ENCODE measurements at places on chromosomes 4 and X.

DNA sequence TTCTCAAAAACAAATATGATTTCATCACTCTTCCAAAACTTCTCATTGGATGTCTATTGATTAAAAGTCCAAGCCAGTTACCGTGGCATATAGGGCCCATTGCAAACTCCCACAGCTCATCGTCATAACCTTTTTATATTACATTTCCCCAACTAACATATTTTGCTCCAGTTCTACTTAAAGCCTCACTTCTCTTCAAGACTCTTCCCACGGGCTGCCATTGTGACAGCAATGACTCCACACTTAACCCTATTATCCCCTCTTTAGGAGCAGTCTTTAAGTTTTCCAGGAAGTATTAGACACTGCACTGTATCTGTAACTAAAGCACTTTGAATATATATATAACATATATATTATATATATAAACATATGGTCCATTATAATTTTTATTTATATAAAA, 44.5 kb downstream of the DTHD1 start:
- DNase-seq: no peak

- DNase-seq: no peak
Measured at GRCh38 chr4:113733685-113734084, 27.9 kb downstream of the CAMK2D start.

DNA sequence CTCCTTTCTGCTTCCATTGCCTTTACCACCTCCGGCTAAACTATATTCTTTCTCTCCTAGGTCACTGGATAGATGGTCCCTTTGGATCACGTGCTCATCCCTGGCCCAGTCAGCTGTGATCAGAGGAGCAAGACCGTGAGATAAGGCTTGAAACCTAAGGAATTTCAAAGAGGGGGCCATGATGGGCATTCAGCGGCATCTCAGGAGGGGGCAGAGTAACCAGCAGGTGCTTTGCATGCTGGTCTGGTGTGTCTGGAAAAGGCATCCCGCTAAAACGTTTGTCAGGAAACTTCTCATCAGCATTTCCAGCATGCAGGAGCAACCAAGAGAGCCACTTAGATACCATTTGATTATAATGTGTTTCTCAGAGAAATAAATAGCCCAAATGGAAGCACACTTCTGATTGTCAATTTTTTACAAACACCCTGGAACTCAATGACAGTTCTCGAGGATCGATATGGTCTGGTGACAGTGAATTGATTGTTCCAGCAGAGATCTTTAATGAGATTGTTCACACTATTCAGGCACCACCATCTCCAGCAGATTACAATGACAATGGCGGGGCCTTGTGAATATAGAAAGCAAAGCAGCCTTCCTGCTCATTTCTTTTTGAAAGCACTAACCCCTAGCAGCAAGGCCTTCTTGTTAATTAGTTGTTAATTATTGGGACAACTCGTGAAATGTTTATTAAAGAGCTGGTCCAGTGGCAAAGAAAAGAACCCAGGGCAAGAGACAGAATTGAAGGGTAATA, 327.1 kb downstream of the PTTG2 start:
- no peak for DNase-seq

DNA sequence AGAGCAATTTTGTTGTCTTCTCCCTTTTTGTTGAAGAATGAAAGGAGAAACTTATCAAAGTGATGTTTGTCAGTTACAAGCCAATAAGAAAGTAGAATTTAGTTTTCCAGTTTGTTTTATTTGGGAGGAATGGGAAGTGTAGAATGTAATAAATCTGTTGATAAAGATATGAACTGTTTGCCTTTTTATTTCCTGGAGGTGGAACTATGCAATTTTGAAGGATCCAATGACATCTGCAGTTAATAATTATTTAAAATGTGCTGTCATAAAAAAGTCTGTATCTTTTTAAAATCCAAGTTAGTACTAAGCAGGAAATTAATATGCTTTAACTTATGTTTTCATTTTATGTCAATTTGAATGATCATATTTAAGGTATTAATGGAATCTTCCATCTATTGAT, 44.9 kb downstream of the PF4 start:
- no peak for DNase-seq

DNA sequence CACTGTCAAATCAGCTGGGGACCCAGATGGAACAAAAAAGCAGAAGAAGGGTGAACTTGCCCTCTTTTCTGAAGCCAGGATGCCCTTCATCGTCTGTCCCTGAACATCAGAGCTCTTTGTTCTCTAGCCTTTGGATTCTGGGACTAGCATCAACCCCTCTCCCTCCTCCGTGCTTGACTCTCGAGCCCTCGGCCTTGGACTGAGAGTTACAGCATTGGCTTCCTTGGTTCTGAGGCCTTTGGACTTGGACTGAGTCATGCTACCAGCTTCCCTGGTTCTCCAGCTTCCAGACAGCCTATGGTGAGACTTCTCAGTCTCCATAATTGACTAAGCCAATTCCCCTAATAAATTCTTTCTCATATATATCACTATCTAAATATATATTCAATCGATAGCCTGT, 38.4 kb downstream of the WDFY3 start:
- DNase-seq: no peak

- peak; percentile 30 for DNase-seq
Measured at GRCh38 chr4:143389579-143390195, 53.0 kb downstream of the GAB1 start.

DNA sequence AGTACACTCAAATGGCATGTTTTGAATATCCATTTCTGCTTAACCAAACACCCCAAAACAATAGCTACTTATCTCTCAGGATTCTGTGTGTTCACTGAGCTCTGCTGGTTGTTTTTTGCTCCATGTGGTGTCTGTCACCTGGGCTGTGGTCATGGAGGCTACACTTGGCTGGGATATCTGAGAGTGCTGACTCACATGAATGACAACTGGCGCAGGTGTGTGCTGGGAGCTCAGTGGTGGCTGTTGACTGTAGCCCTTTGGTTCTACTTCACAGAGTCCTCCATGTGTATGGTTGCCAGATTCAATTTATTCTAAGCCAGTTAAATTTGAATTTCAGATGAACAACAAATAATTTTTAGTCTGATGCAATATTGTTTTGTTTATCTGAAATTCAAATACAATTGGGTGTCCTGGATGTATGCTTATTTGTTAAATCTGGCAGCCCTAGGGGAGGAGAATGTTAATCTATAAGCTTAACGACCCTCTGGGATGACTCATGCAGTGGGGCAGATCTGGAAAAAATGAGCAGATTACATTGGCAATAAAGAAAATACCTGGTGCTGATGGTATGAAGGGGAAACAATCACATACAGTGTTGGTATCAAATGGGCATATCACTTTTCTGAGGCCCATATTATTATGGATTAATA, 28.2 kb upstream of the TCEAL4 start:
- DNase-seq: no peak

DNA sequence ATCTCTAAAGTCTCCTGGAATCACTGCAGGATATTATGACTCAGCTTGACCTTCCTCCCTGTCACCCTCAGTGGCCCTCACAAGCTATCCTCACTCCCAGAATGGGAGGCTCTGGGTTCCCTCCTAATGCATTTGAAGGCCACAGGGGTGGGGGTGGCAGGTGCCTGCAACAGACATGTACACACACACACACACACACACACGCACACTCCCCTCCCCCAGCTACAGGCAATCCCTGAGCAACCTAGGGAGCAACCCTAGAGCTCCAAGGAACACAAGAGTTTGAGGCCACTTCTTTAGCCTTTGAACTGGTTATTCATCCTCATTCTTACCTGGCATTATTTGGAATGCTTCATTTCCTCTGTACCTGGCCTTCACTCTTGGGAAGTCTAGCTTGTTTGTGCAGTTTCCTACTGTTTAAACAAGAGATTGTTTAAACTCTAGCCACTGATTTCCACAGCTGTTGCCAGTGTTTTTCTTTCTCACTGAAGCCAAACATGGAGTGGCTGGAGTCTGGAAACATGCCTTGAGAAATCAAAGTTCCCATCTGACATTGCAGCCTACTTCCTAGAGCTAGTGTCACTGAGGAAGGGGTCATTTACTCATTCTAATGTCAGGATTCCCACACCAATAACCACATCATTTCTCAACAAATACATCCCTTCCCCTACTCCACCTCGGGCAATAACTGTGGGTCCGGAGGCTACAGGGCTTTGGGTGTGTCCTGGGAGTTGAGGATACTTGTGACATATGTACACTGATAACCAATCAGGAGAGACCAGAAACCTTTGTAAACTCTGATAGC, 37.7 kb downstream of the MAOA start:
- DNase-seq: peak; percentile 59

DNA sequence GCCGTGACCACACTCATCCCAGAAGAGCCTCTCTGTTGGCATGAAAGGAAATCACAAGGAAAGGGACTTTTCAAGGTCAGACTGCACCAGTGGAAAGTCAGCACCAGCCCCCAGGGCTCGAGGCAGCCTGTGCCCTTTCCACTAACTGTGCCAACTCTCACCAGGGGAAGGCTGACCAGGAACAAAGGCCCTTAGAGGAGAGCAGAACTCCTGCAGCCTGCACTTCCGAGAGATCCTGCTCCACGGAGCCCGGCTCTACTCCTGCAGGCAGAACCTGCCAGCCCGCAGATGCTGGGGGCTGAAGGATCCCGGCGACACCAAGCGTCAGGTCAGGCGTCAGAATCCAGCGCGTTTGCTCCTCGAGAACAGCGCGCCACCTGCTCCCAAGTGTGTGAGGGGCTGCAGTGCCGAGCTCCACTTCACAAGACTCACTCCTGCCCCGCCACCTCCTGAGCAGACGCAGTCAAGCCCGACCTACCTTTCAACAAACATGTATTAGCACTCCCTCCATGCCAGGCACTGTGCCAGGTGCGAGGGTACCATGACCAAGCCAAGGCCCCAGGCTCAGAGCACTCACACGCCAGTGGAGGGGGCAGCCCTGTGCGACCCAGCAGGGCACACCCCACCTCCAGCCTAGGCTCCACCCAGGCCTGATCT, 13.6 kb upstream of the HELT start:
- DNase-seq: peak; percentile 2

DNA sequence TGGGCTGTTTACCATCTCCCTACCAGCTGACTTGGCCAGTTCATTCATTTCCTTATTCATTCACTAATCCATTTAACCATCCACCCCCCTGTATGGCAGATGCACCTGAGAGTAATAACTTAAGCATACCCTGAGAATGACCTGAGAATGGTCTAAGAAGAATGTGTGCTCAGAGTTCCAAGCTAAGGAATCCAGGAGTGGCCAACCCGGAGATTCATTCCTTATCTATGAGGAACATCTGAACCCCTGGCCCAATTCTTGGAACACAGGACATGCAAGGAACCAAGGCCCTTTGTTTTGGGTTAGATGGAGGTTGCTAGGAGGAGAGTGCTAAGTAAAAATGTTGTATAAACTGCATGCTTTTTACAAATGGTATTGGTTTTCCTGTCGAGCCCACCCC, 13.5 kb upstream of the STARD8 start:
- no peak for DNase-seq

GRCh38 chr4:74374561-74375327, 9.8 kb downstream of the EREG start:
- peak; percentile 94 for DNase-seq

GRCh38 chr4:13539047-13539618, 5.2 kb downstream of the NKX3-2 start:
- peak; percentile 32 for DNase-seq

DNA sequence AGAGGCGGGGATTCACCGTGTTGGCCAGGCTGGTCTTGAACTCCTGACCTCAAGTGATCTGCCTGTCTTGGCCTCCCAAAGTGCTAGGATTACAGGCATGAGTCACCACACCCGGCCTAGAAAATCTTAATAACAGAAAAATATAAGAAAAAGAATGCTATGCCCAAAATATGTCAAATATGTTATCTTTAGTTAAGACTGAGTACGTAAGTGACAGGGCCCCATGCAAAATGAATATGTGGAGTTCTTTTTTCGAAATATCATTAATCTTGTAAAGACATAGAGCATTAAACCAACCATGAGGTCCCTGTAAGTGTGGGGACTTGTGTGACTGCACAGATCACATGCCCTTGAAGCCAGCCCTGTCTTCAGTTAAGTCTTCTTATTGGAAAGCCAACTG, 8.9 kb upstream of the ZNF518B start:
- no peak for DNase-seq

DNA sequence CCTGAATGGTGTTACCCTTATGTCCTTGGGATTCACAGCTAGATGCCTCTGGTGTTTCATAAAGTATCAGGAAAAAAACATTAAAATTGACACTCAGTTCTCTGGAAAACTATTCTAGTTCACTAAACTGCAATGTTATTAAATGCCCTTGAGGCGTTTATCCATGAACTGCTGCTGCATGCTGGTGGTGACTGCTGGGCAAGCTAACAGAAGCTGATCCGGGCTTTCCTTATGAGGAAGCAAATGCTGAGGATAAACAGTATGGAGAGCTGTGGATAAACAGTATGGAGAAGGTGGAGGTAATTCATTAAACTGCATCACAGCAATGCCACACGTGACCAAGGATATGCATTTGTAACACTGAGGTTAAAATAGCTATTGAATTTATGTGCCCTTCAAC, 227.0 kb downstream of the NR3C2 start:
- DNase-seq: peak; percentile 14

DNA sequence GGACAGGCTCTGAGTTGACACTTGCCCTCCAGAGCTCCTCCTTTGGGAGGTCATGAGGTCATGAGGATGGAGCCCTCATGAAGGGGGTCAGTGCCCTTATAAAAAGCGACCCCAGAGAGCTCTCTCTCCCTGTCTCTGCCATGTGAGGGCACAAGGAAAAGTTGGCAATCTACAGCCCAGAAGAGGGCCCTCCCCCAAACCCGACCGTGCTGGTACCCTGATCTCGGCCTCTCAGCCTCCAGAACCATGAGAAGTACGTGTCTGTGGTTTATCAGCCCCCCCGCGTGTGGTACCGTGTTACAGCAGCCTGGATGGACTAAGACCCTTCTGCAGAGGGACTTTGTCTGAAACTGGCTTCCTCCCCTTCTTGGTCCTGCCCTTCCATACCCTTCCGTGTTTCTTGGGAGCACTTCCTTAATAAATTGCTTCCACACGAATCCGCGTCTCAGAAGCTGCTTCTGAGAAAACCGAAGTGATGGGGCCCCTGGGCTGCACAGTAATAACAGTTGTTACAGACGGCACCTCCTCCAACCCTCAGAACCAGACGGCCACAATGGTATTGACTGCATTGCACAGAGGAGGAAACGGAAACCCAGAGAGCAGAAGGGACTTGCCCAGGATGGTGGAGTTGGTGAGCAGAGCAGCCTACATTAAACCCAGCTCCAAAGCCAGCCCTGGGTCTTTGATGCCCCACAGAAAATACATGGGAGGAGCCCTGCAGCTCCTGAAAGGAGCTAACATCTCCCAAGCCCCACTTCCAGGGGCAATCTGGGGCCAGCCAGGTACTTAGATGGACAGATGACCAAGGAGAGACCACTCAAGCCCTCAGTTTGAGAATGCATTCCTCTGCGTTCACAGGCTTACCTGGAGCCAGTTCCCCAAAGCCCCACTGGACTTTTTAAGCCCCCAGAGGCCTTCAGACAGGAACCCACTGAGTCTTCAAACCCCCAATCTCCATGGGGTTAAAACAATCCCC, 242.7 kb downstream of the BCOR start:
- DNase-seq: no peak

Measured in M059J (cell line).